Ammon's horn (tissue), 1 donor: ENCODE measurements at places on chromosomes 4 and X.

GRCh38 chr4:160319221-160319867 lies 1216.5 kb downstream of the RAPGEF2 start:
- no peak for DNase-seq

DNA sequence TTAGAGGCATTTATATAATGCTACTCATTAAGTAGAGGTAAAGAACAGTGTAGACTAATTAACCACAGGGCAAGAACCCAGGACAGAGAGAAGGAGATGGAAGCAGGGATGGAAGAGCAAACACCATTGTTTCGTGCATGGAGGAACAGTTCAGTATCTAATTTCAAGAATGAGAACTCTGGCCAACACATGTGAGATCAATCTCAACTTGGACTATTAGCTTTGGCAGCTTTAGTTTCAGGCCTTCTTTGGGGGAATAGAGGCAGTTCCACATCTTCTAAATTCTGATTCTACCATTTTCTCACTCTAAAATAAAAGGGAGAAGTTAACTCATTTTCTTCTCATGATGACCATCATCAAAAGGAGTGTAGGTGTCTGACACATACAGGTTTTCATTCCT lies 207.0 kb downstream of the LDB2 start:
- DNase-seq, result no peak

- DNase-seq, result peak; percentile 52
These were observed 64.9 kb downstream of the N4BP2 start for GRCh38 chr4:40121515-40121914.

DNA sequence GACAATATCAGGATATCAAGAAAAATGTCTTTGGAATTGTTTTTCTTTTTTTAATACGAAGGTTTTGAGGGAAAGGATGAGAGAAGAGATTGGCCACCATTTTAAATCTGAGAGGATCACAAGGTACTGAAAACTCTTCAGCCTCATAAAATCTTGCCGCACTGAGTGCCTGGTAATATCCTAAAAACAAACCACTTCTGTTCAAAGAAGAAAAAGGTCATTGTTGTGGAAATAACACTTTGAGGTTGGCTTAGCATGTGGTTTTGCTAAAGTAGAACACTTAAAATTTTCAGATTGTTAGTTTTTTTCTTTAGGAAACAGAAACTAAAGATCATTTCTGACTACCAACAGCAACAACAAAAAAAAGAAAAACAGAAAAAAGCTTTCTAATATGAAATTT lies 1.0 kb upstream of the CLDN22 start:
- no peak for DNase-seq

DNA sequence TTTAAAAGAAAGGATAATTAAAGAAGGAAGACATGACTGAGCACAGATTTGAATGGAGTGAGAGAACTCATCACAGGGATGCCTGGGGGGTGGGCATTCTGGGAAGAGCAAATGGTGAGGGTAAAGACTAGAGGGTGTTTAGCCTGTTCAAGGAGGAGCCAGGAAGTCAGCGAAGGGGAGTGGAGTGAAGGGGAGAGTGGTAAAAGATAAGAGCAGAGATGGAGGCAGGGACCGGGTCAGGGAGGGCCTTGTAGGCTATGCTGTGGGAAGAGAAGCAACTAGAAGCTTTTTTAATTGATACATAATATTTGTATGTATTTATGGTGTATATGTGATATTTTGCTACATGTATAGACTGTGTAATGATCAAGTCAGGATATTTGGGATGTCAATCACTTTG lies 2.2 kb upstream of the VGLL1 start:
- no peak for DNase-seq

DNA sequence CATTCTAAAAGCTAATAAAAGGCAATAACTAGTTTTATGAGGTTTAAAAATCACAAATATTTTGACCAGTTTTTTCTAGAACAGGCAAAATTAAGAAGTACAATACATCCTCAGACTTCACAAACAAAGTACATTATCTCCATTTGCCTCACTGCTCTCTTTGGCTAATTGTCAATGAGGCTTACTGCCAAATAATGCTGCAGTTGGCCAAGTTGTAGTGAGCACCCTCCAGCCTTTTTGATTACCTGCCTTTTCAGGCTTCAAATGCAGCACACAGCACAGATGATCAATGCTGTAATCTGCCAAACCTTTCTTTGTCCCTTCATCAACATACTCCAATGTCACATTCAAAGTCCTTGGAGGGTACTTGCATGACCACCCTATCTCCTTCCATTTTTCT lies 605.2 kb downstream of the KLHL13 start:
- no peak for DNase-seq

- DNase-seq, result no peak
These were observed 229.2 kb downstream of the FRAS1 start for GRCh38 chr4:78286281-78286680.

DNA sequence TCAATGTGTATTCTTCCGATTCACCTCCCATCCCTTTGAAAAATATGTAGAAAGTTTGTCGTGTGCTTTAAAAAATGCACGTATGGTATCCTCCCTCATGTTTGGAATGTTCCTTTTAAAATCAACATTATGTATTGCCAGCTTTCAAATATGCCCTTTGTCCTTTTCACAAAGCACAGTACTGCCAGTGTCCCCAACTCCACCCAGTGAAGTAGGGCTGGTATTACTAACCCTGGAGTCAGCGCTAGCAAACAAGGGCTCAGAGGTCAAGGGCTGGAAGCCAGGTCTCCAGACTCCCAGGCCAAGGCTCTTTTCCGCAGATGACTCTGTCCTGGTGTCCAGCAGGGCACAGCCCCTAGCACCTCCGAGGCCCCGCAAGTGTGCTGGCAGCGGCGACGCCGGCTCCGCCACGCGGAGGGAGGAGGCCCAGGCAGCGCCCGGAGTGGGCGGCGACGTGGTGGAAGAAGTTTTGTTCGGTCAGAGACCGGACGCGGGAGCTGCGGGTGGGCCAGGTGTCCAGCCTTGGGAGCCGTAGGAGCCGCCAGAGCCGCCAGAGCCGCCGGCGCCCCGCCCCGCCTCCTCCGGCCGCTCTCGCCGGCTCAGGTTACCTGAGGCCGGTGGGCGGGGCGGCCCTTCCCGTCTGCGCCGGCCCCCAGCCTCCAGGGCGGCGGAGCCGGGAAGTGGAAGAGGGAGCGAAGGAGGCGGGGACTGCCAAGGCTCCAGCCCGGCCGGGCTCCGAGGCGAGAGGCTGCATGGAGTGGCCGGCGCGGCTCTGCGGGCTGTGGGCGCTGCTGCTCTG lies at the start of gene IL13RA1:
IL13RA1 (plus strand) TSS at position 720 of the 799 bp plus-strand sequence; CDS start at position 753, 33 bp downstream.
- DNase-seq, result peak; percentile 32

DNA sequence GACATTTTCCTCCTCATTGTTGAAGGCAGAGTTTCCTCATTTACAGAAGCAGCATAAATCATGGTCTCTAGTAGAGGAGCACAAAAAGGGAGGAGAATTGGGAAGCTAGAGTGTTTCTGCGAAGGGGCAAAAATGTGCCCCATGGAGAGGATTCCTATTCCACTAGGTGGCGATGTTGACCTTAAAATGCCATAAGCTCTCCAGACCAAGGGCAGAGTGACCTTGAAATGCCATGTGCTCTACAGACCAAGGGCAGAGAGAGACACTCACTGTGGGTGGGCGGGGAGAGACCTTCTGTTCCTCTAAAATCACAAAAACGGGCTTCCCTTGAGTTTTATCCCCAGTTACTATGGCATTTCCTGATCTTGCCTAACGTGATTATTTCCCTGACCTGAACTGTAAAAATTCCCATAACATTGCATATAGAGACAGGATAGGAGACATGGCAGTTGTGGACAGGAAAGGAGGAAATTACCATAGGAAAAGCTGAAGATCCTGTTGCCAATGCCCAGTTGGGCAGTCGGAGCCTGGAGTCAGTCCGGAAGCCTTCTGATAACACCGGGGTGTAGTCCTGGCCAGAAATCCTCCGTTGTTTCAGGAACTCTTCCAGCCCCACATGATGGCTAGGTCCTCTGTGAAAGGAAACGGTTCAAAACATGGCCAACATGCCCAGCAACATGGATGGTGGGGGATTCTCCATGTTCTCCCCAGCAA lies 567.7 kb downstream of the MAGEB5 start:
- peak; percentile 5 for DNase-seq
